GOT3 (cell line): ENCODE measurements at places on chromosomes 7 and 10.

DNA sequence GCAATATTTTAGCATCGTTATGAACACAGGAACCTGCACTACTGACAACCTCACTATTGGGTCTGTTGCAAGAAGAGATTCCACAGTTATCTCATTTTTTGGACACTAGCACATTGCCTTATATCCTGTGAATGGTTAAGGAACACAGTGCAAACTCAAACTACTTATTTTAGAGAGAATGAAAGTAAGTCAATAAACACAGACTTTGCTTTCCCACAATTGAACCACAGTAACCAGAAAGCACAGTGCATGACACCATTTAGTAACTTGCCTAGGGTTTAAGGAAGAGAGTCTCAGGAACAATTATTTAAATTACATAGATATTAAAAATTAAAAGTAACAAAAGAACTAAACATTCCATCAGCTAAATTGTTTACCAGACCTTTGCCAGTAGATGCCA, 468.8 kb downstream of the ZWINT start:
- DNase-seq, result no peak

- DNase-seq, result no peak
Measured at GRCh38 chr10:59829024-59829423, 75.8 kb upstream of the MRLN start.

GRCh38 chr10:29146311-29147100, 142.4 kb upstream of the LYZL1 start:
- DNase-seq, result no peak

- no peak for DNase-seq
Measured at GRCh38 chr10:35971397-35971796, 329.3 kb upstream of the FZD8 start.

DNA sequence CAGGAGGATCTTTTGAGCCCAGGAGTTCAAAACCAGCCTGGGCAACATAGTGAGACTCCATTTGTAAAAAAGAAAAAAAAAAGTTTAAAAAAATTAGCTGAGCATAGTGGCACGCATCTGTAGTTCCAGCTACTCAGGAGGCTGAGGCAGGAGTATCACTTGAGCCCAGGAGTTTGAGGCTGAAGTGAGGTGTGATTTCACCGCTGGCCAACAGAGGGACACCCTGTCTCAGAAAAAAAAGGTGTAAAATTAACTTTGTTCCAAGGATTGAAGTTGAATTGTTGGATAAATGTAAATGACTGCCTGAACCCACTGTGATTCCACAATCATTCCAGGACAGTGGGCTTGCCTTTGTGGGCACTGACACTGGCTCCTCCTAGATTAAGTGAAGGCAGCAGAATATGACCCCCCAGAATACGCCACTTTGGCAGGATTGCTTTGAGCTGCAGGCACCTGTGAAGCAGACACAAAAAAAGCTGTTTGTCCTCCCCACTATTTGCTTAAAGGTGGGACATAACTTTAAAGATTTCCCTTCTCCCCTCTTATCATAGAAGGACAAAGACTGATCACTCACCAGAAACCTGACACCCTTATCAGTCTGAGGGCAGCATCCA, 57.2 kb upstream of the FOXI2 start:
- DNase-seq, result no peak

GRCh38 chr10:51708609-51709008, 9.2 kb upstream of the CSTF2T start:
- DNase-seq, result no peak

DNA sequence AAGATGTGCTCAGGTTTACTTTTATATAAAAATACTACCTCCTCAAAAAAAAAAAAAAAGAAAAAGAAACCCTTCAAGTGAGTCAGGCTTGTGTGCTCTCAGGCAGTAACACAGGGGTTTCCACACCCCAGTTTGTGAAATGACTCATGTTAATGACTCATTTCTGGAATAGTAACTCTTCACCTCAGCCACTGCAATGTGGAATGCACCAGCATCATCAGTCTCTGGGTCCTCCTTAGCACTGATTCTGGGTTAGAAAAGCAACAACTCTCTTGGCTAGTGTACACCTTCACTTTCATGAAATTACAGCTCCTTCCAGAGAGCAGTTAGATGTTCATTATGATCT, 110.6 kb downstream of the EMX2 start:
- peak; percentile 17 for DNase-seq
